Dorsolateral prefrontal cortex (tissue), 122 donors: ENCODE measurements at places on chromosomes 3 and 15. TPM values are rescaled to one million over a fixed set of nuclear protein-coding genes. Genes with fewer than 3 reads are reported as not detected.

Gene CFAP100
- 0.66 TPM for total RNA-seq

Gene DZIP1L
- total RNA-seq: 13.4 TPM

Gene TNNC1
- 0.77 TPM for total RNA-seq

Gene ALDH1L1
- 54.9 TPM for total RNA-seq

Gene HDC
- not detected for total RNA-seq

Gene ZPLD1
- total RNA-seq: not detected

Gene SCN11A
- total RNA-seq: 0.56 TPM

Gene TMC3
- 0.25 TPM for total RNA-seq

Gene GUCA1C
- total RNA-seq: not detected

Gene ARID3B
- 4.4 TPM for total RNA-seq

Gene LYZL4
- total RNA-seq: 0.82 TPM

Gene PIGZ
- 25.3 TPM for total RNA-seq

Gene SNURF
- total RNA-seq: 43.6 TPM

Gene CHRNA7
- total RNA-seq: 6.9 TPM

Gene CHRNA3
- total RNA-seq: not detected

Gene FBXO40
- total RNA-seq: 3.4 TPM

Gene EOMES
- total RNA-seq: not detected

Gene TIGIT
- total RNA-seq: not detected

Gene HIGD2B
- total RNA-seq: 0.77 TPM

Gene SRGAP3
- total RNA-seq: 98.4 TPM

Gene DUSP7
- total RNA-seq: 41.4 TPM

Gene GOLGA8Q
- total RNA-seq: 2.6 TPM

Gene SLC51A
- not detected for total RNA-seq

Gene CAND2
- 31.2 TPM for total RNA-seq

Gene XYLB
- 9.5 TPM for total RNA-seq

Gene NR2F2
- total RNA-seq: 13.3 TPM

Gene HYAL1
- 2.0 TPM for total RNA-seq
